ENCODE measurements at places on chromosomes 4 and X.

GRCh38 chr4:4339504-4340085 lies 47.3 kb upstream of the NSG1 start:
- DNase-seq, result no peak

DNA sequence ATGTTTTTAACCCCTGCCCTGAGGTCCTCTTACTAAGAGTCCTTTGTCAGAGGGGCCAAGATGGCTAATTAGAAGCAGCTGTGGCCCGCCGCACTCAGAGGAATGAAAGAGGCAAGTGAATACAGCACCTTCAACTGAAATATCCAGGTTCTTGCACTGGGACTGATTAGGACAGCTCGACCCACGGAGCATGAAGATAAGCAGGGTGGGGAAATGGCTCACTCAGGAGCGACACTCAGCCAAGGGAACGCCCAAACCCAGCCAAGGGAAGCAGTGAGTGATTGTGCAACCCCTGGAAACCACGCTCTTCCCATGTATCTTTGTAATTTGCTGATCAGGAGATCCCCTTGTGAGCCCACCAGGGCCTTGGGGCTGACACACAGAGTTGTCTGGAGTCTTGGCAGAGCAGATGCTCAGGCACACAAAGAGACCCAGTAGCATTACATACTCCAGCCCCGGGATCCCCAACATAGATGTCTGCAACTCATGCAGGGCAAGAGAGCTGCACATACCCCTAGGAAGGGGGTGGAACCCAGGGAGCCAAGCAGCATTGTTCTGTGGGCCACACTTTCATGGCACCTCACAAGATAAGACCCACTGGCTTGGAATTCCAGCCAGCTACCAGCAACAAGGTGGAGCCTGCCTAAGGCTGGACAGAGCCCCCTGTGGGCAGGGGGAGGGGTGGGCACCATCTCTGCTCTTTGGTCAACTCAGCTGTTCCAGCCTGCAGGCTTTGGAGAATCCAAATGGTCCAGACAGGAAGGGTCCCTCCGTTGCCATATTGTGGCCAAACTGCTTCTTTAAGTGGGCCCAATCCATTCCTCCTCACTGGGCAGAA lies 23.3 kb downstream of the F8A3 start:
- DNase-seq, result no peak

DNA sequence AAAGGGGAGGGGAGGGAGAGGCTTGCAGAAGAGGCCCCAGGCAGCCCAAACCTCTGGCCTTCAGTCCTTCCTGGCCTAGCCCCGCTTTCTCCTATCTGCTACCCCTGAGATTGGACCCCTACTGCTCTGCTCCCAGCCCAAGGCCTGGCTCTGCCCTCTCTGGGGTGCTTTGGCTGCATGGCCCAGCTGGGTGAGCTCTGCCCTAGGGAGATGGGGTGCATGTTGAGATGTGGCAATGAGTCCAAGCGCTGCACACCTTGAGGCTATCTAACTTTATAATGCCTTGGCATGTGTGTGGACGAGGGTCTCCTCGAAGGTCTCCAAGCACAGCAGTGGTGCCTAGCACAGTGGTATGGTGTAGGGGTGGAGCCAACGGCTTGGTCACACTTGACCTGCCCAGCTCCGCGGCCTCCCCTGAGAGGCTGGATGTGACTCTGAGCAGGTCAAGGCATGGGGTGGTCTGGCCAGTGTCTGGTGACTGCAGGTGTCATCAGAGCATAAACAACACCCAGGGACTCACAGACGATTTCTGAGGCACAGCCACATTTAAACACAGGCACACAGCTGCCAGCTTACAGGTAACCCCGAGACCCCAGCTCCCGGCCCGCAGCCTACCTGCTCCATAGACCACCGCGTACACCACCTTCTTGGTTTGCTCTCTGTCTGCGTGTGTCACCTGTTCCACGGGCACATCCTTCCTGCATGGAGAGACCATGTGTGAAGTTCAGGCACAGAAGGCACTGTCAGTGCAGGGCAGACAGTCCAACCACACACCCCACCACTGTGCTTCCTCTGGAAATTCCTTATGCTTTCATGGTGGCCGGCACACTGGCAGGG lies 36.3 kb downstream of the NAT8L start:
- no peak for DNase-seq

GRCh38 chrX:32084757-32085156 lies 1012.9 kb upstream of the FTHL17 start:
- no peak for DNase-seq

DNA sequence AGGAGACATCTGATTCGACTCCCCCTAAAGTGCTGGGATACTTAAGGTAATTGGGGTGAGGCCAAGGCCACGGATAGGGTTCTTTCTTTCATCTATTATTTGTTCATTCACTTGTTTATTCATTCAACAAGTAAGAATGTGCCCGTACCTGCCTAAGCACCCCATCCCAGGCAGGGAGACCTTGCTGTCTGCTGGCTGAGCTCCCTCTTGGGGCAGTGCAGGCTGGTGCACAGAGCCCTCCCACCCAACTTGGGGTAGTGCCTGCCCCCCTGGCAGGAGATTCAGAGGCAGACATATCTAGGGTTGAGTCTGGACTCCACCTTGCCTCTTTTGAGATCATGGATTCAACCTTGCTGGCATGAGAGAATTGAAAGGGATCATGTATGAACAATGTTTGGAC lies 95.7 kb downstream of the DRD5 start:
- DNase-seq, result no peak

- DNase-seq, result no peak
These were observed 10.9 kb upstream of the GATB start for GRCh38 chr4:151771664-151772063.

- no peak for DNase-seq
These were observed 112.5 kb downstream of the LDB2 start for GRCh38 chr4:16785793-16786527.

DNA sequence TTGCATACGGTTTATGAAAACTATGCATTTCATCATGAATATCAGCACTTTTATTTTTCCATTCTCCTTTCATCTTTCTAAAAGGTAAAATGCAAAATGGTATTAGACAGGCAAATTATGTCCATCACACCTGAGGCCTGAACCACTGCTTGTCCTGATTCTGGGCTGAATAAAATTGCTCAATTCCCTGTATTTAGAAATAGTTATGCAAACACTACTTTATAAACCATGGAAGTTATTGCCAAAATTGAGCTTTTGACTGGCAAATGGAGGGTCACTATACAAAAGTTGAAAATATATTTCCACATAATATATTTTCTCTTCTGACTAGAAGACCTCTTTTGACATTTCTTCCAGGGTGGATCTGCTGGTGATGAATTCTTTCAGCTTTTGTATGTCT lies 21.1 kb downstream of the FAM47E start:
- DNase-seq, result no peak

GRCh38 chrX:40157228-40158035 lies 59.7 kb upstream of the BCOR start:
- no peak for DNase-seq

DNA sequence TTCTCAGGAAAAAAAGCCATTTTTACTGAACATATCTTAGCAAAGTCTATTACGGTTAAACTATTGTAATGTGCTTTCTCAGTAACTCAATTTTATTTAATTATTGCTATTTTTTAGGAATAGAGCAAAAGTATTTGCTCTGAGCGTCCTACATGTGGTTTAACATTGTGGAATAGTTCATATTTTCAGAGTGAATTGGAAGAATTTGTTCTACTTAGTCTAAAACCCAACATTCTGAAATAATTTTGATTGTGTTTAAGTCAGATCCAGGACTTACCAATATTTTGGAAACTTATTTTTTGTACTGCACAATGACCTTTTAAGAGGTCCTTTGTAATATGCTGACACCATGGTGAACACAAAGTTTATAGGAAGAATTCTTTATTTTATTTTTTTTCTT lies 27.2 kb downstream of the CXCL1 start:
- DNase-seq, result no peak

- no peak for DNase-seq
These were observed 179.1 kb downstream of the GC start for GRCh38 chr4:71604785-71605184.

- no peak for DNase-seq
These were observed 131.3 kb downstream of the IL1RAPL2 start for GRCh38 chrX:104697294-104697693.

GRCh38 chrX:38312436-38312835 lies 14.9 kb downstream of the RPGR start:
- no peak for DNase-seq

DNA sequence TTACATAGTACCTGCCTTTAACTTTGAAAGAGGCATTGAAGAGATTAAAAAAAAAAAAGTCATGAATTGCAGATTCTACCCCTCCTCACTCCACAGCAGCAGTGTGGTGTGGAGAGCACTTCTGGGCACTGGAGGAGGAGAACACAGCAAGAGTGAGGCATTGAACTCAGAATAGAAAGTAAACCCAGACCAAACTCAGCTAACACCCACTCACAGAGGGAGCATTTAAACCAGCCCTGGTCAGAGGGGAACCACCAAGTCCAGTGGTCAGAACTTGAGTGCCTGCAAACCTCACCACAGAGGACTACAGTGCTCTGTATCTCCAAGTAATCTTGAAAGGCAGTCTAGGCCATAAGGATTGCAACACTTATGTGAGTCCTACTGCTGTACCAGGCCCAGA lies 15.6 kb upstream of the UGT2A1 start:
- DNase-seq, result no peak

DNA sequence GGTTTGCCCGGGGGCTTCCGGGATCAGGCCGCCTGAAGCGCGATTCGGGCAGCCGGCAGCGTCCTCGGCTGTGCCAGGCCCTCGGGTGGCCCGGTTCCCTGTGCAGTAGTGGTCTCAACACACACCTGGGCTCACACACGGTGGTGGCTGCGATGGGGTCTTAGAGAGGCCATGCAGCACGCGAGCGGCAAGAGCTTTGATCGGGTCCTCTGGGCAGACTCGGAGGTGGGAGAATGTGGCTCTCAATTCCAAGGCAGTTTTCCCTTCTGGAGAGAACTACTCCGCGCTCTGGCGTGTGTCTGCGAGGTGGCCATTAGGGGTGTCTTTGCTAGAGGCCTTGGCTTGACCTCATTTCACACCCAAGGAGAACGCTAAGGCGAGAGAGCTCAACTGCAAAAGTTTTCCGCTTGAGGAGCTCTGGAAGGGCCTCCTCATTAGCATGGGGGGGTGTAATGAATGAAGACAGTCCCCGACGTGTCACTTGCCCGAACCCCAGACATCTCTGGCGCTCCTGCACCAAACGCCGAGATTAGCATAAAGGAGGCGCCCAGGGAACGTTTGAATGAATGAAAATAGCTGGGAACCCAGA lies 771 bp upstream of the RBPJ start:
- DNase-seq, result peak; percentile 64
